CD4-positive, alpha-beta T cell treated with Interleukin-17A for 1 hour (primary cell): ENCODE measurements at places on chromosomes 3 and 15.

GRCh38 chr3:152376351-152377183, 107.8 kb downstream of the MBNL1 start:
- DNase-seq = peak; percentile 34

GRCh38 chr15:26891448-26892181, 24.8 kb downstream of the GABRA5 start:
- DNase-seq = no peak

GRCh38 chr3:147875498-147875897, 466.3 kb downstream of the ZIC1 start:
- DNase-seq = no peak

DNA sequence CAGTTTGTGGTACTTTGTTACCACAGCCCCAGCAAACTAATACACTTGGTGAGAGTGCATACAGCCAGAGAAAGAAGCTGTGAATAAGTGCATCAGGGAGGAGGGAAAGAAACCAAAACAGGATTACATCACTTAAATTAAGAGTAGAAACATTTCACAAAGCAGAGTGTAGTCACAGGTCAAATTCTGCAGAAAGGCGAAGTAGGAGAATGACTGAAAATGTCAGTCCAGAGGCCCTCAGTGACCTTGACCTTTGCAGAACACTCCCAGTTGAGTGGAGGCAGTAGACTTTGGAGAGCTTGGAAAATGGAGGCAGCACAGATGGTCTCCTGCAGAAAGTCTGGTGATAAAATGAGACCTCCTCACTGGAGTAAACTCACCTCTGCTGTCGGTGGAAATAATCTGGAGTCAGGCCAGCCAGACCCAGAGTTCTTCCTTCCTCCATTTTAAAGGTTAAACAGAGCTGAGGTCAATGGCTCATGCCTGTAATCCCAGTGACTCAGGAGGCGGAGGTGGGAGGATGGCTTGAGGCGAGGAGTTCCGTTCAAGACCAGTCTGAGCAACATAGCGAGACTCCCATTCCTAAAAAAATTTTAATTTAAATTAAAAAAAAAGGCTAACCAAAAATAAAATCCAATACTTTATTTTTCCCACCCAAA, 5.0 kb downstream of the CD86 start:
- DNase-seq = no peak

DNA sequence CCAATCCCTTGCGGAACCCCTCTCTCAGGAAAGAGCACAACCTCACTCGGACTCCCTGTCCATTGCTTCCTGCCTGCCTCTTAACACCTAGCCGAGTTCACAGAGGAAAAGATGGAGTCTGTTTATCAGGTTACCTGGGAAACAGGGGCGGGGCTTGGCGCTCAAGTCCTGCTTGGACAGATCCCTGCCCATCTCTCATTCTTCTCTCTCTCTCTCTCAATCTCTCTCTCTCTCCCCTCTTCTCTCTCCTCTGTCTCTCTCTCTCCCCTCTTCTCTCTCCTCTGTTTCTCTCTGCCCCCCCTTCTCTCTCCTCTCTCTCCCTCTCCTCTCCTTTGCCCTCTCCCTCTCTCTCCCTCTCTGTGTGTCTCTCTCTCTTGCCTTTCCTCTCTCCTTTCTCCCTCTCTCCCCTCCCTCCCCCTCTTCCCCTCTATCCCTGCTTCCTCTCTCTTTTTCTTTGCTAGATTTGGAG, at the start of gene EFHB:
Gene EFHB (minus strand): TSS at position 120 of the 469 bp plus-strand sequence. CDS start 199 bp downstream, outside the sequence.
- no peak for DNase-seq

DNA sequence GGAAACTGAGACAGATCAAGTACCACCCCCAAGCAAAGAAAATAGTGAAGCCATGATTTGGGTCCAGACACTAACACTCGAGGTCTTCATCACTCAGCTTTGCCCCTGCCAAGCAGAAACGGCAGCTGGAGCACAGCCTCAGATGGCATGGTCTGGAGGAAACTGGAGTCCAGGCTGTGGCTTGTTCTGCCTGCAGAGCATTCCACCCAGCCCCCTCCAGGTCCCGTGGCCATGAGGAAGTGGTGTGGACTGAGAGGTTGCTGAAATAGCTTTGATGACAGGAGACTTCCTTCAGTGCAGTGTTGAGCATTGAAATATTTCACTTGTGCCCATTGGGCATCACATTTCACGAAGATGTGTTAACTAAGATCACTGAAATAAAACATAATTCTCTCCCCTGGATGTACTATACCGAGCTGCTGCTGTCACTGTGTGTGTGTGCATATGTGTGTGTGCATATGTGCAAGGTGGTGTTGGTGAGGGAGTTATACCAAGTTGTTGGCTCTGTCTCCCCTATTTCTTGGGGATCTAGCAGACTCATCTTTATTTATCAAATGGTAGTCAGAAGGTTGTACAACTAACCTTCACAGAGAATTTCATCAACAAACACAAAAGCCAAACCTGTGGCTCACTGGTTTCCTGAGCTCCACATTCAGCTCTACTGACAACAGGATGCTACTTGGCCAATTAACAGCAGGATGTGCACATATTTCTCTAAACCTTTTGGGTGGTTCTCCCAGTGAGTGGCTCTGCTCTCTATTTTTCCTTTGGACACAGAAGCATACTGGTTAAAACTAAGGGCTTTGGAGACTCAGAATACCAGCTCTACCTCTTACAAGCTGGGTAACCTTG, 660.1 kb upstream of the CFAP20DC start:
- DNase-seq = peak; percentile 9

GRCh38 chr15:99436542-99437314, 129.1 kb upstream of the MEF2A start:
- DNase-seq = no peak

GRCh38 chr3:195748661-195749060, 27.9 kb downstream of the MUC20 start:
- DNase-seq = no peak

DNA sequence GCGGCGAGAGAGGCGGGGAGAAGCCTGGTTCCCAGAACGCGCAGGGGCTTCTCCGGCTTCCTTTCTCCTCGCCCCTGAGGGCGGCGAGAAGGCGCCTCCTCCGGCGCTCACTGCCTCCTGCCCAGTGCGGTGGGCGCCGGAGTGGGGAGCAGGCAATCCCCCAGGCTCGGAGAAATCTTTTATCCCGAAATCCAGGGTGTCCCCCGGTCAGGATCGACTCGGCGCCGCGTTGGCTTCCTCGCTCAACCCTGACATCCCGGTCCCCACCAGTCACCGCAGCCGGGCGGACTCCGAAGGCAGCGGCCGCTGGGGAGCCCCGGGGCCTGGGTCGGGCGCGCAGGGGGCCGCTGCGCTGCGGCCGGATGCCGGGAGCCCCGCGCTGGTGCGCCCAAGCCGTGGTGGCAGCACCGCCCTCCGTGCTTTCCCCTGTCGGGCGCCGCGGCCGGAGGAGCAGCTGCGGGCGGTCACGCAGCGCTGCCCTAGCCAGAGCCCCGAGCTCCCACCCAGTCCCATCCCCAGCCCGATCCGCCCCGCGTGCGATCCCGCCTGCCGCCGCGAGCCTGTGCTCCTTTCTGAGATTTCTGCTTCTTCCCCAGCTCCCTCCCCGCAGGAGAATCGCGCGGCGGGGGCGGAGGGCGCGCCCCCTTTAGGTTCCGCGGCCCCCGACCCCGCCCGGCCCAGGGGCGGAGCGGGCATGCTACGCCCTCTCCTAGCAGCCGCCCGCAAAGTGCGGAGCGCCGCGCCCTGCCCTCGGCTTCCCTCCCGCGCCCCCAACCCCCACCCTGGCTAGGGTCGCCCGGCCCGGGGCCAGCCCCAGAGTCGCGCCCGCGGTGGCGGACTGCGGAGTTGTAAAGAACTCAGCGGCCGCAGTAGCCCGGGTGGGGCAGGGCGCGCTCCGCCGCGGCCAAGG, 683 bp upstream of the CACNA2D3 start:
- DNase-seq = no peak

DNA sequence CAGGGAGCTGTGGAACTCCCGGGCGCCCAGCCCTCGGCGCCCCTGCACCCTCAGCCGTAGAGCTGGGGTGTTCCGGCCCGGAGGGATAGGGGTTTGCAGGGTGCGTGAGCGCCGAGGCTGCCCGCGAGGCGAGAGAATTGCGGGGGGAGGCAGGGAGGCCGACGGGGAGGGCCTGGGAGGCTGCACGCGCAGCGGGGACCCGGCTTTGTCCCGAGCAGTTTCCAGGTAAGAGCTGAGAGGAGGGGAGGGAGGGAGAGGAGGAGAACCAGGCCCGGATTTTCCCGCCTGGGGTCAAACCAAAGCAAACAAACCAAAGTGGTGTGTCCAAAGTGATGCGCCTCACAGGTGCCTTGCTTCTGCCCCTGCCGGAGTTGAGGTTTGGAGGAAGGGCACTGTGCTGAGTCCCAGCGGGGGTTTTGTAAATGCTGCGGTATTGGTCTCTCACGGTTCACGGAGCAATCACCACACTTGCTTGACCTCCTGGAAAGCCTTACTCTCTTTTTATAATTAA, 146.4 kb downstream of the TJP1 start:
- DNase-seq = no peak

GRCh38 chr3:158809642-158810041, 7.8 kb downstream of the MFSD1 start:
- DNase-seq = no peak

- DNase-seq = no peak
Observed at GRCh38 chr3:123610331-123610730, 25.5 kb upstream of the HACD2 start.

DNA sequence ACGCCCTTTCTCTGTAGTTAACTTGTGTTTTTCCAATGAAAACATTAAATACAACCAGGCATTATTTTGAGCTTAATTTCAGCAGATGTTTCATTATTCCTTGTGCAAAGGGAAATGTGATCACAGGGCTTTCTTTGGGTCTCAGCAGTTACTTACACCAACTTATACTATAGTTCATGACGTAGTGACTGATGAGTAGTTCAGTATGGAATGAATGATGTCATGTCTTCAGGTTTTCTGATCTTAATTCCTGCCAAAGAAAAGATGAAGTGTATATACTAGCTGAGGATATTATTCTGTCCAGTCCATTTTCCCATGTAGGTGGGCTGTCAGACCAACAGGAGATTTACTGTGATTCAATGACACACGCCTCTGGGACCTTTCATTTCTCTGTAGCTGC, 61.3 kb downstream of the MYRIP start:
- no peak for DNase-seq

DNA sequence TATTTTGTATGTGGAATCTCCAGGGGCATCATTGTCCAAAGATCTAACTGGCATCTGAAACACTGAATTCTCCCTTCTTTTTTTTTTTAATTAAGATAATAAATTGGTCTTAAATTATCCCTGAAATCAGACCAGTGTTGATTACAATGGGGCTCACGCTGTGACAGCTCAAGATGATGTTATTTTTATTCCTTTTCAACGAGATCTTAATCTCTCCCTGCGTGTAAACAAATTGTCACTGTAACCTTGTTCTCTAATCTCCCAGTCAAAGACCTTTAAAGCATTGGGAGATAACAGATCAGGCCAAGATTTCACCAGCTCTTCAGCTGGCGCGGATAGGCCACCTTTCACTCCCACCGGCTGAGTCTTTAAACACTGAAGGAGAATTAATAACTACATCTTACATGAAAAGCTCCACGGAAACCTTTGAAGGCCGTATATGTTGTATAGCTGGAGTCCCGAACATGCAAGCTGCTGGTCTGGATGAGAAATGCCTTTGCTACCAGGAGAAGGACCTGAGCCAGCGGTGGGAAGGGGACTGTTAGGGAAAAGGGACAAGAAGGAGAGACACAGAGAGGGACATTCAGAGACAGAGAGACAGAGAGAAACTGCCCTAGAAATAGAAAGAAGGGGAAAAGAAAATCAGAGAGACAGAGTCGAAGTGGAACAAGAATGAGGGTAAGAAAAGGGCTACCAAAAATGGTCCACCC, 418.8 kb upstream of the NR2F2 start:
- no peak for DNase-seq

DNA sequence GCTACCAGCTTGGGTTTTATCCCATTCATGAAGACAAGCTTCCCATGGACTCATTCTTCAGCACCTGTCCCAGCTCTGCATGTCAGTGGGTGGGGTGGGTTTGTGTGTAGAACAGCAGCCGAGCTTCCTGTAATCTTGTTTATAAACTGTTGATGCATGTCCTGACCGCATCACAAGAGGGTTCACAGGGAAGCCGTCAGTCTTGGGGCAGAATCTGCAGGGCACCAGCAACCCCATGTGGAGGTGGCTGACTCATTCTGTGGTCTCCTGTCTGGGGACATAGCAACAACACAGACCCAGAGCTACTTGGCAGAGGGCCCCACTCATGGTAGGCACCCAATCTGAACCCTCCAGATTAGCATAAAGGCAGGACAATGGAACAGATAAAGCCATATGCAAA, 35.6 kb downstream of the DAPK2 start:
- peak; percentile 91 for DNase-seq

- no peak for DNase-seq
Observed at GRCh38 chr15:67198157-67198754, 56.2 kb downstream of the AAGAB start.

DNA sequence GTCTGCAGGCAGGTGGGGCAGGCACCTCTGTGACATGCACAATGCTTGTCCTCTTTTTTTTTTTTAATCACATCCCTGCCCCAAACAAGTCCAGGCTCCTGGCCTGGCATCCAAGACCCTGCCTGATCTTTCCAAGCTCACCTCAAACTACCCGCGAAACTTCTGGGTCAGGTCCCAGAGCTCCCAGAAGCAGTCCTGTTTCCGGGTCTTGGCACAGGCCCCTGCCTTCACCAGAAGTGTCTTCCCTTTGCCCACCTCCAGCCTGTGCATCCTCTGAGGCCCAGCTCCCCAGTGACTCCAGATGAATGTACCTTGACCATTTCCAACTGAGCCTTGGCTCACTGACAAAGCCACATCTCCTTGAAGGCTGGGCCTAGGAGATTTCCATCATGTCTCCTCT, 23.0 kb downstream of the PLA2G4E start:
- DNase-seq = no peak

DNA sequence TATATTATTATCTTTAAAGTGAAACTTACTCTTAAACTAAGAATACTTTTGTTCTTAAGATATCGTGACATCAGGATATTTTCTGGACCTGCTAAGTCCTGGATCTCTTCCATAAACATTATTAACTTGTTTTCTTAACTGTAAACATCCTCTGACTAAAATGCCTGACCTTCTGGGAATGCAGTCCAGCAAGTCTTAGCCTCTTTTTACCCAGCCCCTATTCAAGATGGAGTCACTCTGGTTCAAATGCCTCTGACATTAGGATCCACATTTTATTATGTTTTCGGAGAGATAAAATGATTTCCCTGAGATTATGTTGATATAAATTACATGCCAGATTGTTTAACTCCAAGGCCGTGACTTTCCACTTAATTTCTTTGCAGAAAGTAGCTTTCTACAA, 37.6 kb downstream of the OSTN start:
- no peak for DNase-seq

GRCh38 chr15:89845305-89845893, 30.7 kb upstream of the ANPEP start:
- no peak for DNase-seq

GRCh38 chr15:26731965-26732364, 40.9 kb downstream of the GABRB3 start:
- no peak for DNase-seq

- no peak for DNase-seq
Observed at GRCh38 chr15:65460741-65461347, 38.1 kb upstream of the IGDCC4 start.

- DNase-seq = no peak
Observed at GRCh38 chr15:63380151-63380807, 1.4 kb downstream of the CA12 start.

- DNase-seq = no peak
Observed at GRCh38 chr3:10600726-10601125, 95.3 kb upstream of the ATP2B2 start.

- DNase-seq = no peak
Observed at GRCh38 chr3:101851072-101851770, 1.9 kb downstream of the NFKBIZ start.

- no peak for DNase-seq
Observed at GRCh38 chr15:36275656-36276055, 303.8 kb upstream of the CDIN1 start.

- no peak for DNase-seq
Observed at GRCh38 chr3:14946739-14947099, 664 bp upstream of the NR2C2 start.

- no peak for DNase-seq
Observed at GRCh38 chr3:112632596-112632995, 8.3 kb downstream of the CCDC80 start.
